BE2C (cell line): ENCODE measurements at places on chromosomes 6 and 20.
A peak's percentile ranks its signal among the peaks of the same experiment; 100 is the strongest.

- no peak for DNase-seq
Observed at GRCh38 chr6:54910921-54911320, 64.3 kb downstream of the FAM83B start.

- DNase-seq = no peak
Observed at GRCh38 chr6:170186006-170186935, 104.6 kb downstream of the DLL1 start.

- DNase-seq = no peak
Observed at GRCh38 chr6:141401851-141402250, 730.9 kb upstream of the GJE1 start.

GRCh38 chr6:129707882-129708495, 2.0 kb downstream of the ARHGAP18 start:
- no peak for DNase-seq

- DNase-seq = no peak
Observed at GRCh38 chr6:105068407-105068806, 111.4 kb downstream of the POPDC3 start.

GRCh38 chr20:33881989-33882388, 70.8 kb downstream of the CHMP4B start:
- DNase-seq = no peak

DNA sequence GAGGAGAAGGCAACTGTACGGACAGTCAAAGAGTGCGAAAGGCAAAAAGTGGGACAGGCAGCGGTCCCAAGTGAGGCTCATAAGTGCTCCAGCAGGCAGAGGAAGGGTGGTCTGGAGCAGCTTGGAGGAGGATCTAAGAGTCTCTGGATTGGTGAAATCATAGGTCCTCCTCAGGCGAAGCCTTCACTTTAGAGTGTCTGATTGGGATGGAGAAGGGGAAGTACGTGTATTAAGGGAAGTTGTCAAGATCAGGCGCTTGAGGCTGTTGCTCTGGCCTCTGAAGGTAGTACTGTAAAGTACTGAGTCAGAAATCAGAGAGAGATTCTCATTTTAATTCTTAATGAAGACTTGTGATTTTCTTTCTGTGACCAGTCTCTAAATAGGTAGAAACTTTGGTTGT, 185.6 kb downstream of the KIF16B start:
- DNase-seq = no peak

- DNase-seq = no peak
Observed at GRCh38 chr20:38724626-38725147, 401 bp downstream of the SLC32A1 start.

DNA sequence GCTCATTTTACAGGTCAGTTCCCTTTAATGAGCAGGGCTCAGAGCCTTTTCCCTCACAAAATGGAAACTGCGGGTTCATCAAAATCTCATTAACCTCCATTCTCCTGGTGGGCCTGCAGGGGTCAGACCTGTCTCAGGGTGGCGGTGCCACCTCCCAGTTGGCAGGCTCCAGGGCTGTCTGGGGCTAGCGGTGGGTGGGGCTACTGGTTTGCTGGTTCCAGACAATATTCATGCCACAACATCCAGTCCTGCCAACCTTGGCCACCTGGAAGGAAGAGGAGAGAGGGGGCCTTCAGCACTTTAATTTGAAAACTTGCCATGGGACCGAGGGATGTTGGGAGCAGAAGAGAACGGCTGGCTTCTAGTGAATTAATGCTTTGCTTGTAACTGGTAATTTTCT, 41.9 kb upstream of the CTNNBL1 start:
- peak; percentile 71 for DNase-seq

- DNase-seq = no peak
Observed at GRCh38 chr6:75196081-75196687, 9.7 kb downstream of the COL12A1 start.

GRCh38 chr20:58001381-58001780, 227.1 kb downstream of the ANKRD60 start:
- DNase-seq = peak; percentile 43

- no peak for DNase-seq
Observed at GRCh38 chr6:3315841-3316240, 57.1 kb downstream of the PSMG4 start.

DNA sequence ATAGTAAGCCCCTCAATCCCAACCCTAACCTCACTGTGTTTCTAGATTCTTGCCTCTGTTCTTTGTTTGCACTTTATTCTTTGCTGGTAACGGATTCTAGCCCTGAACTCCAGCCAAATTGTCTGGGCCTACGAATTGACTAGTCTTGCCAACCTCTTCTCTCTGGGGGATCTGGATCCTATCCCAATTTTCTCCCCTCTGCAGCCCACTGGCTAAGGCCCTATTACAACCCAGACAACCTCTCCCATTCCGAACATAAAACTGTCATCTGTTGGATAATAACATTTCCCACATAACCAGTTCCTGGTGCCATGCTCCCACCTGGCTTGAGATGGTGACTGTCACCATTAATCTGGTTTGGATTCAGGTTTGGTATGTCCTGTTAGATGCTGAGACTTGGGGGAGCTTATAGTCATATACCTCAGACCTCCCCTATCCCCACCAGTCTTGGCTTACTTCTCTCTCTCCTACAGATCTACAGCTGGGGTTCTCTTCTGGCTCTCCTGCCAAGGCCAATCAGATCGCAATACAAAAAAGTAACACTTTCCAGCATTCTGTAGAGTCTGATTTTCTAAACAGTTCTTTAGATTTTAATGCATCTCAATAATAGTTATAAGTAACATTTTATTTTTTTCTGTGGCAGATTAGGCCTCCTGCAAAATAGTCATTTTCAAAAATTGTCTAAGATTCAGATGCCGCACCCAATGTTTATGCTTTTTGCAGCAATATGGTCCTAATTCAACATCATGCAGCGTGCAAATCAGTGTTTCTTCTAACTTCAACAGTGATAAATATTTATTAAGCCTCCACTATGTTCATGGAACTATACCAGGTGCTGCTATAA, 29.8 kb upstream of the AHI1 start:
- no peak for DNase-seq

DNA sequence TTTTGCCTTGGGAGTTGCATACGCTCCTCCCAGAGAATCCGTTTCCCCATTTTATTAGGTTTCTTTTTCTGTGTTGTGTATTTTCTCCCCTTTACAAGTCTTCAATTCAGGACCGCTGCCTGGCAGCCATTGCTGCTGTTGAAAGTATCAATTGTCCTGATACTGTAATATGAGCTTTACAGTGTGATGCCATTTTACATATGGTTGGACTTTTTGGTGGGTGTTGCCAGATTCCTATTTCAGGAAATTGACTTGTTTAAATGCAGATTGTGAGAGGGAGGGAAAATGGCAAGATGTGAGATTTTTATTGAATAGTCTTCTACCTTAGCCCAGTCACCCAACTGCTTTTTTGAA, 1.2 kb downstream of the PANK2 start:
- DNase-seq = no peak
